Gastroesophageal sphincter (tissue), 4 donors: ENCODE measurements at places on chromosomes 1 and 21. TPM values are rescaled to one million over a fixed set of nuclear protein-coding genes. Genes with fewer than 3 reads are reported as not detected.

GRCh38 chr1:12035312-12035711 is 16.0 kb downstream of the MIIP start:
- no peaks in the 10 kb centered on the region for H3K36me3 ChIP-seq
- H3K4me3 ChIP-seq: no peak overlapping the region
- no peak for ATAC-seq
- H3K27me3 ChIP-seq: peaks cover 4% of the 10 kb centered on the region
- H3K4me1 ChIP-seq: no peaks in the 10 kb centered on the region
- H3K27ac ChIP-seq: no peak overlapping the region

- no peaks in the 10 kb centered on the region for H3K27me3 ChIP-seq
- no peaks in the 10 kb centered on the region for H3K36me3 ChIP-seq
- no peak overlapping the region for H3K27ac ChIP-seq
- H3K4me3 ChIP-seq: no peak overlapping the region
Measured at GRCh38 chr1:25654109-25654660, 37.6 kb downstream of the MAN1C1 start.

- ATAC-seq: no peak
- no peaks in the 10 kb centered on the region for H3K36me3 ChIP-seq
- no peak overlapping the region for H3K27ac ChIP-seq
- H3K4me3 ChIP-seq: no peak overlapping the region
Measured at GRCh38 chr1:235045034-235045690, 83.5 kb downstream of the TOMM20 start.

DNA sequence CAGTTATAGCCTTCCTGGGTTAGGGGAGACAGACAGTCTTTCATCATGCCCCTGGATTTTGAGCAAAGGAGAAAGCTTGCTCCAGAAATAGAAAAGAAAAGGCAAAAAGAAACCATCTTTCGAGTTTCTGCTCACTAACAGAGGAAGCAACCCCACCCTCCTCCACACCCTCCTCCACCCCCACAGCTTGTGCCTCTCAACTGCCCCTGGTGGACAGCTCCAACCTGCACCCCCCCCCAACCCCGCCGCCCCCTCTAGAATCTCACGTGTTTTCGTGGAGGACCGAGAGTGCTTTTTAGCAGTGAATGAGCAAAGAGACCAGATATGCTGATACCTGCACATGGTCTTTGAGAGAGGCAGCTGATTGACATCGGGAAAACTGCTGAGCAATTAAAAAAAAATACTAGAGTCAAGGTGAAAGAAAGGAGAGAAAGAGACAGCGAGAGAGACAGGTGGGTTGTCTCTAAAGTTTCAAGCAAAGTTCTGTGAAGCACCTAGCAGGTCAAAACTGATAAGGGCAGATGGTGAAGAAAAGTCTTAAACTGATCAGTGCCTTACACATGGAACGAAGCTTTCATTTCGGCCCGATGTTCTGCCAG is 358.3 kb downstream of the KIF26B start:
- peaks cover 5% of the 10 kb centered on the region for H3K27me3 ChIP-seq
- H3K4me3 ChIP-seq: no peak overlapping the region
- no peak for ATAC-seq

GRCh38 chr1:86933562-86934377 is 19.3 kb downstream of the HS2ST1 start:
- no peak overlapping the region for H3K4me3 ChIP-seq
- no peak overlapping the region for H3K27ac ChIP-seq
- ATAC-seq: no peak
- H3K27me3 ChIP-seq: no peaks in the 10 kb centered on the region

Gene THEM5
- not detected for total RNA-seq

Gene KTI12
- 10.3 TPM for total RNA-seq

Gene CLCA4
- total RNA-seq: 0.50 TPM

Gene NBPF20
- total RNA-seq: 1.8 TPM

Gene CITED4
- total RNA-seq: 9.2 TPM
